ENCODE measurements at places on chromosomes 6 and 20. TPM values are rescaled to one million over a fixed set of nuclear protein-coding genes. Genes with fewer than 3 reads are reported as not detected.

MEP1A gene
- not detected for total RNA-seq

CHD6 gene
- total RNA-seq: 21.3 TPM

RSPH4A gene
- total RNA-seq: 0.44 TPM

EMILIN3 gene
- total RNA-seq: 0.54 TPM

MYLK2 gene
- total RNA-seq: 0.87 TPM

LGSN gene
- total RNA-seq: not detected

PAX1 gene
- total RNA-seq: not detected

EYA4 gene
- total RNA-seq: not detected

TPBG gene
- 84.1 TPM for total RNA-seq

TINAG gene
- not detected for total RNA-seq

CCHCR1 gene
- total RNA-seq: 37.1 TPM

SLC22A2 gene
- not detected for total RNA-seq

AGER gene
- 3.7 TPM for total RNA-seq
